Astrocyte of the spinal cord (primary cell): ENCODE measurements at places on chromosomes 2 and 18.
A peak's percentile ranks its signal among the peaks of the same experiment; 100 is the strongest.

GRCh38 chr2:52613064-52613463 lies 1154.5 kb upstream of the CHAC2 start:
- no peak for DNase-seq

GRCh38 chr2:20925265-20925889 lies 102.5 kb upstream of the LDAH start:
- no peak for DNase-seq

GRCh38 chr2:1642066-1642861 lies 102.1 kb downstream of the PXDN start:
- DNase-seq: peak; percentile 80

DNA sequence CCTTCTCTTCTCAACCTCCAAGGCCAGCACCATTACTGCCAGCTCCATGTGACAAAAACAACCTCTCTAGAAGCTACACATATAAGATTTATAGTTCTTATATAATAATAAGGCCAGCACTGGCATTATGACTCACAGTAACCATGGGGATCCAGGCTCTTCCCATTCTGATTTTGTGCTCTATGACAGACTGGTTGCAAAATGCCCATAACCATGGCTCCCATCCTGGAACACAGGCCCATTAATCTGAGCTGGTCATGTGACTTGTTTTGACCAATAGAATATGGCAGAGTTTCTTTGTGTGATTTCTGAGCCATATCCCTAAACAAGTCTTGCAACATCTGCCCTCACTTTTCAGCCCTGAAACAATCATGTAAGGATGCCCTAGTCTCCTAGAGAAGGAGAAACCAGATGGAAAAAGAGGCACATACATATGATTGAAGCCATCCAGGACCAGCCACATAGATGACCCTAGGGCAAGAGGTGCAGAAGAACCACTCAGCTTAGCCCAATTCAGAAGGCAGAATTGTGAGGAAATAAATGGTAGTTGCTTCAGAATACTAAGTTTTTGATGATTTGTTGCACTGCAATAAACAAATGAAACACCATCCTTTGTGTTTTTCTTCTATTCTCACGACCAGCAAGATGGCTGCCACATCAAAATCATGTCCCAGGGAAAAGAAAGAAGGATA lies 173.9 kb downstream of the SUCLG1 start:
- DNase-seq: no peak

- DNase-seq: peak; percentile 25
These were observed 70.3 kb downstream of the SCN1A start for GRCh38 chr2:166057370-166058164.

DNA sequence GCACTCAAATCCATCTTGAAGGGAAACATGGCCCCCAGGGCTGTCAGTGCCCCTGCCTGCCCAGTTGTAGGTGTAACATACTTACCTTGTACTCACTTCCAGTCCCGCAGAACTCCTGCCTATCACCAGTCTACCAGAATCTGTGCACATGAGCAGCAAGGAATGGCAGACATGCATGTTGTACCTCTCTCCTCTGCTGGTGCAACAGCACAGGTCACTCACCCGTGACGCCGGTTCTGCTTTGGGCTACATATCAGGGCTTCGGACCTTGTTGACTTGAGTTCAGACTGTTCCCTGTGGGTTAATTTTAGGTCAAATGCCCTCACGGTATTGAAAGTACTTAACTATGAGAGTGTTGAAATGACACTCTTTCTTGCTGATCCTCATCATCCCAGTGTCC lies 215.7 kb downstream of the TPGS2 start:
- DNase-seq: no peak

GRCh38 chr2:187710791-187711521 lies 156.7 kb upstream of the TFPI start:
- no peak for DNase-seq

GRCh38 chr2:172100080-172100934 lies 2.4 kb downstream of the DLX2 start:
- DNase-seq: no peak

- DNase-seq: no peak
These were observed 109.7 kb downstream of the CLIP4 start for GRCh38 chr2:29224693-29225551.

- DNase-seq: peak; percentile 40
These were observed 67.3 kb upstream of the SPATS2L start for GRCh38 chr2:200239216-200239615.

DNA sequence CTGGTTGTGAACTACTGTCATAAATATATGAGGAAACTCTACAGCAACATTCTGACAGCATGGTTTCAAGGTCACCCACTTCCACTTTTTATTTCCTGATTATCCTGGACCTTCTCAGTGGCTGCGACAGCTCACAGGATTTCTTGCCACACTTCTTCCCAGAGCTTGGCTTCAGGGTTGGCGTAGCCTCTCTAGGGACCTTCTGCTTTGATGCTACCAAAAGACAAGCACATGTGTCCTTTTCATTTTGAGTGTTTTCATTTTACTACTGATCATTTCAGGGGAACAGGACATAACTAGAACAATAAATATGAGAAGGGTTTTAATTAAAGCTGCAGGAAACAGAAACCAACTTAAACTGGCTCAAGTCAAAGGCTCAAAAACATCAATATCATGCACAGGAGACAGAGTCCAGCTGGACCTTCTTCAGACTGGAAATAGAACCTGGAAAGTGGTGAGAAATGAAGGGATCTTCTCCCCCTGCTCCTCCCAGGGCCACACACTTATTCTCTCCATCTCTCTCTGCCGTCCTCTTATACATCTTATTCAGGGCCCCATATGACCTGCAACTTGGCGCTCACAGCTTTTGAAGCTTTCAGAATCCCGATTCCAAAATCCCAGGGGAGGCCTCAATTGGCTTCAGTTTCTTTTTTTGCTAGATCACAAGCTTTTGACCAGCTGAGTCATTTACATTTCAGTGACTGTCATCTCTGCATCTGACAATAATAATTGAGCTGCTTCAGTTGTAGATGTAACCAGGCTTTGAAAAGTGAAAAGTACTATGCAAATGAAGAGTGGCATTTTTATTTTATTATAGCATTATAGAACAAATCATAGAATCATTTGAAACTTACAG lies 9.7 kb downstream of the VIT start:
- DNase-seq: no peak

DNA sequence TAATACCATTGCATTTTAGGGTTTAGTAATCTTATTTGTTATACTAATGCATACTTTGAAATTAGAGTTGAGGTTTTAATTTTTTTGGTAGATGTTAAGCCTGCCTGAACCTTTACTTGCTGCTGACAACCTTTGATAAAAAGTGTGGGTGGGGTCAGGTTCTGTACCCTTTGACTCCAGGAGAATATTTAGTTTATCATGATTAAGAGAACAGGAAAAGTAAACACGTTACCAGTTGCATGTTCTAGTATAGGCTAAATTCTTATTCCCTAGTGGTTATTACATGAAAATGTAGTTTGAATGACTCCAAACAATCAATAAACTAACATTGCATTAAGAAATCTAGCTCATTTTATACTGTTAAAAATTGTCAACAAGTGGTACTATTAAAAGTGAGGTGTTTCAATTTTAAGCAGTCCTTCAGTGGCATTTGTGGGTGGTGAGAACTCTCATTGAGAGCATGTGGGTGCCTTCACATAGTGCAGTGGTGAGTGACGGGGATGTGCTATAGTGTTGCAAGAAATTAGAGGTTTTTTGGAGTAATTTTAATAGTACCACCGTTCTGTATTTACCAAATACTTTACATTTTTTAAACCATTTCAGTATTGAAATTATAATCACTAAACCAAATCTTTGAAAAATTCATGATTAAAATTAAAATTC lies 29.9 kb downstream of the PHLPP1 start:
- DNase-seq: no peak

GRCh38 chr18:26745288-26746181 lies 120.0 kb downstream of the AQP4 start:
- DNase-seq: peak; percentile 3

GRCh38 chr2:188978291-188979081 lies 4.3 kb downstream of the COL3A1 start:
- peak; percentile 89 for DNase-seq

DNA sequence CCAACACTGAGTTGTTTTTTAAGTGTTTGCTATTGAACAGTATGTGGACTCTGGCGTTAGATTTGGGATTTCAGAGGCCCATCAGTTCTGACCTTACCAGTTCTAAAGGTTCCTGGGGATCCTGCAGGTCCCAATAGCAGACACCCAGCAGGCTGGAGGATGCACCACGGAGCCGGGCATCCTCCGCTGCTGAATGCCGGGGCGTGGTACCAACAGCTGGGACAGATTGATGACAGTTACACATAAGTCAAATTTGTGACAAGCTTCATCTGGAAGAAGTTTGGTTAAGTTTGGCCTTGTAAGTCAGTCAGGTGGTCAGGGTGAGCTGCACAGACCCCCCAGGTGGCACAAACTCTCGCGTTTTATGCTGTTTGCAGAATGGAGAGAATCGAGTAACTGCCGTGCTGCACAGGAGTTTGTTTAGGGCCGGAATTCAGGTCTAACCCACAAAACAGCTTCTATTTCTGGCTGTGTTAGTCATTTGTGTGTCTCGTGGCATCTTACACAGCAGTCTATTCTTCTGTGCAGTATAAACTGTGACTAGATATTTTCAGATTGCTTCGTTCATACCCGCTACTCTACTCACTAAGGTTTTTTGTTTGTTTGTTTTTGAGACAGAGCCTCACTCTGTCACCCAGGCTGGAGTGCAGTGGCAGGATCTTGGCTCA lies 19.2 kb downstream of the CTDP1 start:
- DNase-seq: peak; percentile 42

DNA sequence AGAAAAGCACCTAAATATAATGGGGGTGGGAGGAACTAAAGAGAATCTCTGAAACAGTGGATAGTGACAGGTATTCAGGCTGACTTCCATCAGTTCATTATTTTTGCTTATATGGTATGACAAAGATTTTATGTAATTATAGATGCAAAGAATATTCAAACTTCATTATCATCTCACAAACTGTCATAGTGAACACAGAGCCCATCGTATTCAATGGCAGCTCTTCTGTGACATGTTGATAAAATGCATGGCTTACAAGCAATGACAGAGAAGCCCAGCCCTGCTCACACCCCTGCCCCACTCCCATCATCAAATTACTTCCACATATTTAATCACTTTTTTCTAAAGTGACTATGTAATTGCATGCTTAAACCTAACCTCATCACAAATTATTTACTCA lies 904.3 kb downstream of the LRP1B start:
- DNase-seq: no peak

GRCh38 chr2:44936715-44937687 lies 4.5 kb upstream of the SIX3 start:
- no peak for DNase-seq

DNA sequence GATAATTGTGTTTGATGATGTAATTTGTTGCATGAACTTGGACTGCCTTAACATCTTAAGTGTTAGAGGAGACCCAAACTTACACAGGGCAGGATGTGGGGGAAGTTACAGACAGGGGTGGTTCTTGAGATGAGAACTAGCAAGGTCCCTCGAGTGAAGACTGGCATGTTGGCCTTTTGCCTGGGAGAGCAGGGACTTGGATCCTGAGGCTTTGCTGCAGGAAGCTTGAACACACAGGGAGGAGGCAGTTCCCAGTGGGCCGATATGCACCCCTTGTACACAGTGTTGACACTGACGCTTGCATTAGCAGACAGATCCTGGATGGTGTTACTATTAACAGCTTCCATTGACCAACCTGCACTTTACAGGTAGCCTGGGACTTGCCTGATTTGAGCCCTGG lies 47.5 kb downstream of the CHRNA1 start:
- no peak for DNase-seq

GRCh38 chr2:28134262-28134812 lies 243.8 kb downstream of the BABAM2 start:
- DNase-seq: no peak

- peak; percentile 25 for DNase-seq
These were observed 92.4 kb downstream of the INPP5D start for GRCh38 chr2:233152541-233152940.

DNA sequence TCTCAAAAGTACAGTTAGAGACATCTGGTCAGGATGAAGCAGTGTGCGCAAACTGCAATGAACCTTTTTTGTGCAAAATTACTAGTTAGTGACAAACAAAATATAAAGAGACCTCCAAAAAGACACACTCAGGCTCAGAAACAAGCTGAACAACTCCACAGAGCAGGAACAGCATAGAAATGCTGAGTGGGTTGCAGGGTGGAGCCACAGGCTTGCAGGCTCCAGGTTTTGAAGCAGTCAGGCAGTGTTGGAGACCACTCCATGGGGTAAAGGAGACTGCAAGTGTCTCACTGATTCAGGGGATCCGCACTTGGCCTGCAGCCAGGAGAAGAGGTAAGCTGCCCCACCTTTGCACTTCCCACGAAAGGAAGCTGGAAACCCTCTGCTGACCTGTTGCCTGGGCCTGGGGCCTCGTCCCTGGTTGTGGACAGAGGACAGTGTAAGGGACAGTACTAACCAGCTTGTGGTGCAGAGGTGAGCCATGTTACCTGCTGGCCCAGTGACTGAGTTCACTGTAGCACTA lies 36.4 kb downstream of the CFAP221 start:
- DNase-seq: no peak

DNA sequence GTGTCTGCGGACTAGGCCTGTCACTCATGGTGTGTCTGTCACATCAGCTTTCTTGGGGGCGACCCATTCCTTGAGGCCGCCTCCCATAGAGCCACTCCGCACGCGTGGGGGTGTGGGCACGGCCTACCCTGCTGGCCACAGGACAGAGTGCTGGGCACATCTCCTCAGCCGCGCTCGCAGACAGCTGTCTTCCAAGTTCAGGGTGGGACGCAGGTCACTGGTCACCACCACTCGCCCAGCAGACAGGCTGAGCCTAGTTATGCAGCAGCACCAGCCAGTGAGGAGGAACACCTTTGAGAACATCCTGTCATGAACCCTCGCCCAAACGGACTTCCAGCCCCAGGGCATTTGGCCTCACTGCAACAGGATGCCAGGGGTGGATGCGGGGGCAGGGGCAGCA lies 30.8 kb upstream of the BIN1 start:
- no peak for DNase-seq

- DNase-seq: no peak
These were observed 221.1 kb upstream of the SMAD2 start for GRCh38 chr18:48151421-48152065.

DNA sequence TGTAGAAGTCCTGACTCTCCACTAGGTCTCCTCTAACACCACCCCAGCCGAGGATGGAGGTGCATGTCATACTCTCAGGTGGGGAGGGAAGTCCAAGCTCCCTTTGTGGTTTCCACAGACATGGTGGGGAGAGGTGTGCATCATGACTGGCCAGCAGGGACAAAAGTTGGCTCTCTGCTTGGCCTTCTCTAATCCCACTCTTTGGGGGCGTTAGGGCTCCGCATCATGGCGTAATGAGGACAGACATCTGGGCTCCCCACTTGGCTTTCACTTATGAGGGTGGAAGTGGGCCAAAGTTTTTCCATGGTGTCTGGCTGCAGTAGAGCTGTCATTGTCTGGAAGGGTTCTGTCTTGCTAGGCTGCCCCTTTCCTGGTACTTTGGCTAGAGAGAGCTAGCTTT lies 80.7 kb upstream of the DAPL1 start:
- DNase-seq: no peak

DNA sequence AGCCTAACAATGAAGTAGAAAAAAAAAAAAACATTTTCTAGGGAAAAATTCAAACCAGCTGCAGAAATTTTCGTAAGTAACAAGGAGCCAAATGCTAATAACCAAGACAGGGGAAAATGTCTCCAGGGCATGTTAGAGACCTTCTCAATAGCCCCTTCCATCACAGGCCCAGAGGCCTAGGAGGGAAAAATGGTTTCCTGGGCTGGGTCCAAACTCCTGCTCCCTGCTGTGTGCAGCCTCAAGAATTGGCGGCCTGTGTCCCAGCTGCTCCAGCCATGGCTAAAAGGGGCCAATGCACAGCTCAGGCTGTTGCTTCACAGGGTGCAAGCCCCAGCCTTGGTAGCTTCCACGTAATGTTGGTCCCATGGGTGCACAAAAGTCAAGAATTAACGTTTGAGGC lies 266.2 kb downstream of the ZEB2 start:
- DNase-seq: no peak
